ENCODE measurements at places on chromosomes 12 and 14.

- DNase-seq: no peak
Observed at GRCh38 chr14:90731487-90731886, 84.7 kb downstream of the TTC7B start.

GRCh38 chr12:113861708-113862312 is 104.3 kb downstream of the RBM19 start:
- DNase-seq: no peak

GRCh38 chr12:1171657-1172408 is 180.8 kb downstream of the ERC1 start:
- DNase-seq: peak; percentile 30

GRCh38 chr12:25135531-25136154 is 59.3 kb downstream of the DNAI7 start:
- DNase-seq: no peak

- DNase-seq: peak; percentile 72
Observed at GRCh38 chr12:49636979-49637755, 13.8 kb downstream of the PRPF40B start.

DNA sequence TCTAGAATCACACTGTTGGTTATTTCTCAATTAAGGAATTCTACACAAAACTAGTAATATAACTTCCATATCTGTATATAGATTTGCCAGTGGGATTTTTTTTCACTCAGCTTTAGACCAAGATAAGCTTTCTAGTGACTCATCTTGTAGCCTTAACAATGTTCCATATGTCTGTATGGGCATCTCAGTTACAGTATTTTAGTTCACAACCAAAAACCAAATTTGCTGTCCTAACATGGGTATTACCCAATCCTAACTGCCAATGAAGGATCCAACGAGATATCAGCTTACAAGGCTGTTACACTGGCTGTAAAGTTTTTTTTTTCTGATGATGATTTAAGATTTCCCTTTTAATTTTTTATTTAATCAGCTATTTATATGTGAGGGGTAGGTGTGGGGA is 31.5 kb upstream of the KRR1 start:
- DNase-seq: no peak

DNA sequence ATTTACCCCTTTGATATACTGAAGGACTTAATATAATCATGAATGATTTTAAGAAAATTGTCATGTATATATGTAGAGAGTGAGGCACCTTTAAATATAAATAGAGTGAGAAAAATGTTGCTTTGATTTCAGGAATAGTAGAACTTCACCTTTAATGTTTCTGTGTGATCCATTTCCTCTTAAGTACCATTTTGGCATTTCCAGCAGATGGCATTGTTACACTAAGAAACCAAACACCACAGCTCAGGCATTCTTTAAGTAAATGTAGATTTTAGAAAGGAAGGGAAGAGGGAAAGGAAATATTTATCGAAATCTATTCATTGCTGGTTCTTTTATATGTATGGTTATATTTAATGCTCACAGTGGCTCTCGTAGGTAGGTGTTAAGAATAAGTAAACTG is 556.7 kb upstream of the FBXO33 start:
- DNase-seq: peak; percentile 2

GRCh38 chr14:105084741-105085571 is 19.7 kb upstream of the GPR132 start:
- DNase-seq: no peak

GRCh38 chr14:69749956-69750355 is 17.0 kb upstream of the SRSF5 start:
- no peak for DNase-seq

DNA sequence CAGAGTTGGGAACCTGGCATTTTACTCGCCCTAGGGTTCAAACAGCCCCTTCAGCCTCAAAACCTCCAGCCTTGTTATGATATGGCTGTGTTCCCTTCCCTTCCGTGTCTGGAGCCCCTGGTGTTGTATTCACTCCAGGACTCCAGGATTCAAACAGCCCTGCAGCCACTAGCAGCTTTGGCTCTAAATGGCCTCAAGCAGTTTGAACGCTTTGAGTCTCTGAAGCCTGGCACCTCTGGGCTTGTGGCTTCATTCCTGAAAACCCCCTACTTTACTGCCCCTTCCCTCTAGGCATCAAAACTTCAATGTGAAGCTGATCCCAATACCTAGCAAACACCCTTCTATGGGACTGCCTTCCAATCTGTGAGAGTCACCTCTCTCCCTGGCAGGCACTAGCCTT is 67.9 kb upstream of the RMST start:
- no peak for DNase-seq

- peak; percentile 79 for DNase-seq
Observed at GRCh38 chr12:26746121-26746714, 86.8 kb downstream of the ITPR2 start.

DNA sequence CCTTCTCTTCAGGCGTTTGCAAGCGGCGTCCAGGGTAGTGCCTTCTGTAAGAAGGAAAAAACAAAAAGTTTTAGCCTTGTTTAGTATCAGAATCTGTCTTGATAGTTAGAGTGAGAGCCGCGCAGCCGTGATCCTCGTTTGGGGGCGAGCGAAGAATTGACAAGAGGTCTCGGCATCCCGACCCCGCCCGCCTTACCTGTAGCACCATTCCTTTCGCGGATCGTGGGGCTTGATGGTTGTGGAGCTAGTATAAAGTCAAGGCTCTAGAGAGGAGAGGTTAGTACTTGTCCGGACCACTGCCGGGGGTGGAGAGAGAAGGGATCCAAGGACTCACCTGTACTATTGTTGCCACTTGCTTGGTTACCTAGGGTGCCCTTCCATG is 494 bp downstream of the TMTC3 start:
- DNase-seq: no peak

DNA sequence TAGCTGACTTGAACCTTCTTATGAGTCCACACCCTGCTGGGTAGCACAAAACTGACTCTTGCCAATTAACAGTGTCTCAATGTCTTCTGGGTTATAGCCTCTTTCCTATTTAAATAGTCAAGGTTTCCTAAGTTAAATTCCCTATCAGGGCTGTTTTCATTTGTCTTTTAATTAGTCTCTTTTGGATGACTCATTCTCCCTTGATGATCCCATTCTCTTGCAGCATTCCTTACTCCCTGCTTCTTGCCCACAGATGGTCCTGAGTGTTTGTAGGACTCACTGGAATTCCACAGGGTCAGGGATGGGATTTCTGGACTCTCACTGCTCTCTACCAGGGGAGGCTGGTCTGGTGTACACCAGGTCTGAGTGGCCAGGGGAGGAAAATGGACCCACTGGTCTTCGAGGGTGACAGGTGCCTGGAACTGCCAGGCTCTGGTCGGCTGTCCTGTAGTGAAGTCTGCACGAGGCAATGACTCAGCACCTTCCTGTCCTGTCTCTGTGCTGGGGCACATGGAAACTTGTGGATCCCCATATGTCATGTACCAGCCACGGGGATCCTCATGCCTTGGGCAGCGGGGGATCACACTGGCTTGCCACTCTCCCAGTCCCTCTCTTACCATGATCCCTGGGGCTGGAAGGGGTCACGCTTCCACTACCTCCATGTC is 236.5 kb upstream of the PELI2 start:
- DNase-seq: no peak

GRCh38 chr12:47729233-47729632 is 3.9 kb upstream of the ENDOU start:
- no peak for DNase-seq

DNA sequence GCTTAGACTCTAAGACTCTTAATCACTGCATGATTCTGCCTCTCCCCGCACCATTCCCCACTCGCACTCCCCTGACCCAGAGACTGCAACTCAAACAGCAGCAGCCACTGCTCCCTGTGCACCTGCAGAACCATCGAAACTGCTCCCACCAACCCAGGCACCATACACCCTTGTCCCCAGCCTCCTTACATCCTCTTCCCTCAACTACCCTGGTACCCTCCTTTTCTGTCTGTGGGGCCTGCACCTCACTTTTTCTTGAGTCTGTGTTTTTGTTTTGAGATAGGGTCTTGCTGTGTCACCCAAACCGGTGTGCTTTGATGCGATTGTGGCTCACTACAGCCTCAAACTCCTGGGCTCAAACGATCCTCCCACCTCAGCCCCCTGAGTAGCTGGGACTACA is 69.4 kb downstream of the RNFT2 start:
- no peak for DNase-seq

GRCh38 chr12:91774434-91774921 is 371.2 kb downstream of the BTG1 start:
- peak; percentile 3 for DNase-seq

GRCh38 chr12:92070864-92071445 is 74.7 kb downstream of the BTG1 start:
- no peak for DNase-seq

DNA sequence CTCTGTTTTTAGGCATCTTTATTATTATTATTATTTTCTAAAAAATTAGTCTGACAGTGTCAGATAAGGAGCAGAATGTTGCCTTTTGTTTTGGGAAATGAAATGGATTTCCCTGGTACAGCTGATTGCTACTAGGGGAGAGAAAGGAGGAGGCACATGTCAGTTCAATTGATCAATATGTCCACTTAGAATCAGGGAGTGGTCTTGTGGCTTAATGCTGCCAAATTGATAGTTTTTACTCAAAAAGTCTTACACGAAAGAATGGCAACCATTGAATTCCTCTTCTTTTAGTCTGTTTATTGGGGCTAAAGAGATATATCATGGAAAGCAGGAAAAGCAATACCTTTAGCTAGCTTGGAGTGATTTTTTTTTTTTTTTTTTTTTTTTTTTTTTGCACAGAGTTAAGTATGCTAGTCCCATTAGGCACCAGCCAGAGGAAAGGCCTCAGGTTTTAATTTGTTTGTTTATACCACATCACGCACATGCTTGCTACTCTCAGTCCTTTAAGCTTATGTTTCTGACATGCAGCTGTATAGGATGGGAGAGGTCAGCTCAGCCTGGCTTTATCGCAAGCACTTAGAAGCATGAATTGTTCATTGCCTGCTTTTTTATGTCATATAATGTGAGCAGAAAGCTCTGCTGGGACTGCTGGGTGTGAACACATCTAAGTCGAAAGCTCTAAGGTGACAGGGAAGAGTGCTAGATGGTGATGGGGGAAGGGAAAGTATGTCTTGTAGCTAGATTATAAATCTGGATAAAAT is 1.4 kb downstream of the AKAP6 start:
- DNase-seq: no peak

- peak; percentile 75 for DNase-seq
Observed at GRCh38 chr12:120583478-120584030, 2.4 kb upstream of the POP5 start.

DNA sequence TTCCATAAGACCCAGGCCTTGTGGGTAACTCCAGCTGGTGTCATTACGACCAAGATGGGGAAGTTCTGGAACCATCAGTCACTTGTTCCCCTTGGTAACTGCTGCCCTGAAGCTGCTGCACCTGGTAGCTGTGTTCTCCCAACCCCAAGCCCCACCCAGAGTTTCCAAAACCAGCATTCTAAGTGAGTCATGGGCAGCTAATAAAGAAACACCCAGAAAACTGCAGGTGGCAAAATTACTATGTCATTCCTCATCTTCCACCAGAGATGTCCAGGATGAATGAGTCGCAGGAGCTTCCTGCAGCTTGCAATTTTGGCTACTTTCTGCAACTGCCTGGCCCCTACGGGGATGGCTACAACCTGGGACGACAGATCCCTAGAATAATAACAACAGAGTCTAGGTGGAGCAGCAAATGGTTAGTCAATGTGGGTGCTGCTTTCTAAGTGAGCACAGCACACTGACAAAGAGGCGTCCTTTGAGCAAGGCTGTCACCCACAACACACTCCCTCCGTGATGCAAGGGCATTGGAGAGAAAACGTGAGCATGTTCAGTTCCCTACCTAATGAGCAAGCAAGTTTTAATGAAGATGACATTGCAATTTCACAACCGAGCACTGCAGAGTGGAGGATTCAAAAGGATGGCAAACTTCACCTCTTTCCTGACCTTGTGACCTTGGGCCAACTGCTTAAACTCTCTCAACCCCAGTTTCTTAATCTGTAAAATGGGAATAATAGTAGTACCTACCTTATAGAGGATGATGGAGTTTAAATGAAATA is 301.4 kb upstream of the NOS1 start:
- DNase-seq: no peak

DNA sequence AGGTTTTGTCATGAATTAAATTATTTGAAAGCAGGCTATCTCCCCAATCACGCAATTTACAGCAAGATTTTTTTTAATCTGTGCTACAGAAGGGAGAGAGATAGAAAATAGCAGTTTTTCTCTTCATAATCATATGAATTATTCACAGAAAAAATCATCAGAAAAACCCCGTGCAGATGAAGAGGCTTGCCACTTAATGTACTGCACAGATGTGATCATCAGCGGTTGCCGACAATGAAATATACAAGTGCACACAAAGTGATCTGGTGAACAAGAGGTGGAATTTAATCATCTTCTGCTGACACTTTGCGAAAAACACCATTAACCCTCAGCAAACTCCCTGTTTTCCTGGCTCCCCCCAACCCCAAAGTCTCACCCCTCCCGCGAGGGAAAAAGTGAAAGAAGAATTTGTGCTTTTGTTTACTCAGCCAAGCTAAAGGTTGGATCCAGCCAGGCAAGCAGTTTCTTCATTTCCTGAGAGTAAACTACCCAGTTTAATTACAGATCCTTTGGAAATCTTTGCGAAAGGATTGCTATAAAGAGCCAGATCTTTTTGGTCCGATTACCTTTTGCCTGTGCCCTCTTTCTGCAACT is 3.1 kb upstream of the LMO3 start:
- DNase-seq: no peak

DNA sequence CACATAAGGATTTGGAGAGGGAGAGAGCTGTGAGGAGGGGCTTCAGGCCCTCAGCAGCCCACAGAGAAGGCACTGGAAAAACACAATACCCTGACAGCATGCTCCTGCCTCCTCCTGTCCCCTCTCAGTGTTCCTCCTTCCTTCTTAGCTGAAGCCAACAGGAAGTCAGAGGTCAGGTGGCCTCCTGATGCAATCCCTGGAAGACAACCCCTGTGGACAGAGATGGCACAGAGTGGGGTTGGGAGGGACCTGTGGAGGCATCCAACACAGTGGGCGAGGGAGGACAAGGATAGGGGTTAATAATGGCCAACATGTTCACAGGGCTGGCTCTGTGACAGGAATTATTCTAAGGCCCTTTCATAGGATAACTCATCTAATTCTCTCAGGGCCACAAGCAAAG is 15.4 kb upstream of the IFI27L2 start:
- DNase-seq: no peak

- peak; percentile 61 for DNase-seq
Observed at GRCh38 chr14:61841145-61841544, 78.9 kb downstream of the SNAPC1 start.

DNA sequence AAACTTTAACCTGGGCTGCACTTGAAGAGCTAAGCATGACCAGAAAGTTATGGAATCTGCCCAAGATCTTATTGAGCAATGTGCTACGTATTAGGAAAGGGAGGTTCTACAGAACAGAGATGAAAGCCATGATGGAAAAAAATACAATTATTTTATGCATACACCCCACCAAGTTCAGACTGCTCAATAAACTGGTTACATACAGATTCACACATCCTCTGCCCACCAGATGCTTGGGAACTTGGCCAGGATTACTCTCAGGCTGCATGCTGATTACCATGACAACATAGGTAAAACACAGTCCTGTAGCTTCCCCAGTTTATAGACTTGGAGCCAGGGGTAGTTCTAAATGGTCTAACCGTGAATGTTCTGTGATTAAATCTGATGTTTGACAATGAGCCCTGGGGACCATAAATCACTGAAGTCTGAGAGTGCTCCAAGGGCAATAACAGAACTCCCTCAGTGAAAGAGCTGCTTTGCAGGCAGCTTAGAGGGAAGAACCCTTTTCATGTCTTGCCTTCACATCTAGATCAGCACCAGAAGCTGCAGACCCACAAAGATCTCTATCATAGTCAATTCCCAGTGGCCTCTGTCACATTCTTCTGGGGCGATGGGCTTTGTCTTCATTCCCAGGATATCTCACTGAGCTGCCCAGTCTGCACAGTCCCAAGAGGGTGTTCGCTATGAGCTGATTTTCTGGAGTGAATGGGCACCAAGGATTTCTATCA is 232.2 kb downstream of the EMP1 start:
- DNase-seq: no peak

- DNase-seq: no peak
Observed at GRCh38 chr12:31845613-31846322, 113.4 kb upstream of the RESF1 start.
